ENCODE measurements at places on chromosomes 5 and 9.

DNA sequence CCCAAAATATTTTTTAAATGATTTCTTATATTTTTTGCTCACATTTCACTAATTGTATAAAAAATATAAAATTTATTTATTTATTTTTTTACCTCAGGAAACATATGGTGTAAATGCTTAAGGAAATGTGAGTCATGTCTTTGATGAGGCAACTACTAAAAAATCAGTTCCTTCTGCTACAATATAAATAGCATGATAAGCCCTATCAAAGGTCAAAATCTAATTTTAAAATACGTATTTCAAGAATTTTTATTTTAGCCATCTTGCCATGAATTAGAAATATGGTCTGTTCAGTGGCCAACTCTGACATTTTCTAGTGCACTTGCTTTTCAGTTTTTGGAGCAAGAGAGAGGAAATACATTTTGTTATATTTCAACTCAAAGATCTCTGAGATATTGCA, 50.5 kb downstream of the PDE4D start:
- DNase-seq, result no peak

GRCh38 chr5:34039398-34040157, 3.4 kb downstream of the C1QTNF3 start:
- DNase-seq, result no peak

GRCh38 chr9:124210697-124211096, 47.1 kb upstream of the NEK6 start:
- peak; percentile 52 for DNase-seq

DNA sequence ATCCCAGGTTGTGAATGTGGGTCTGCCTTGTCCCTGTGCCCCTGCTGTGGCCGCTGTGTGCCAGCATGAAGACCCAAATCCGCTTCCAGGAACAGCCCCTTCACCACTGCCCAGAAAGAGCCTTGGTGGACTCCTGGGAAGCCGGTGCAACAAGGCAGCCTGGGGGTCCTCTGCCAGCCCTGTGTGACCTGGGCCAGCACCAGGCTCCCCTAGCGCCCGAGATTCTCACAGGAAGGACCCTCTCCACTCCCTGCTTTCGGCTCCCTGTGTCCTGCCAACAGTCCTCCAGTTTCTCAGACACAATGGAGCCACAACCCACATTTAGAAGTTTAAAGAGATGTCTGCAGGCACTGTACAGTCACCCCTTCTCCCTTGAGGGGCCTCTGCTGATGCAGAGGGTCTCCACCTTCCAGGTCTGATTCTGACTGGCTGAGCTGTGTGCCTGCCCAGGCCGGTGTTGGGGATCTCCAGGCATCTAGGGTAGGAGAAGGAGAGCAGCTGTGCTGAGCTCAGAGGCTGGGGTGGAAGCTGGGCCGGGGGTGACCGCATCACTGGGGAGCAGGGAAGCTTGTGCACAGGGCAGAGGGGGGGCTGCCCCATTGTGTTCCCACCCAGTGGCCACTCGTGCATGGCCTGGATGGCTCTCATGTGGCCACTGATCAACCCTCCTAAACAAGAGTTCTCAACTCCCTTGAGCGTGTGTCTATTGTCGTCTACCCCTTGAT, 174.0 kb downstream of the IRX2 start:
- DNase-seq, result no peak

DNA sequence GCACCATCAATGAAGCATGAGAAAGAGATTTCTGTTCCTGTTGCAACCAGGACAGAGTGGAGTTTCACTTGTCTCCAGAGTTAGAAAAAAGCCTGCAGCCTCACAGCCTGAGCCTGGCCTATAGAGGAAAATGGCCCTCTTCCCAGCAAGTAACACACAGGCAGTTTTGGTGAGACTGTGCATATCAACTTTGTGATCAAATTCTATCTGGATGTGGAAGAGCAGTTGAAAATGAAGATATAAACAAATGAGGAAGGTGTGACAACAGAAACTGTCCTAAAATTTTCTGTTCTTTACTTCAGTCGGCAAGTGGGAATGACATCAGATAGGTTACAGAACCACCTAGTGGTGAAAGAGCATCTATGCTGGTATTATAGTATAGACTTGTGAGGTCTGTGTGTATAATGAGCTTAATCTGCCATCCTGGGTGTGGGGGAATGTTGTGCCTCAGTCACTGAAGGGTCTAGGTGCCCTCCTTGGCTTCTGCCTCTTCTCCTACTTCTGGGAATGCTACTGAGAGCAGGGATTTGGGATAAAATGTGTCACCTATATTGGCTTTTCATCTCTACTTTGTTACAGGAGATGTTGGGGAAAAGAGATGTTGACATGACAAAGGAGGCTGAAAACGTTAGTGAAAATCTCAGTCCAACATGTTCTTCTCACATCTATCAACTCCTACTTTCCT, 28.2 kb downstream of the YIPF5 start:
- DNase-seq, result no peak

DNA sequence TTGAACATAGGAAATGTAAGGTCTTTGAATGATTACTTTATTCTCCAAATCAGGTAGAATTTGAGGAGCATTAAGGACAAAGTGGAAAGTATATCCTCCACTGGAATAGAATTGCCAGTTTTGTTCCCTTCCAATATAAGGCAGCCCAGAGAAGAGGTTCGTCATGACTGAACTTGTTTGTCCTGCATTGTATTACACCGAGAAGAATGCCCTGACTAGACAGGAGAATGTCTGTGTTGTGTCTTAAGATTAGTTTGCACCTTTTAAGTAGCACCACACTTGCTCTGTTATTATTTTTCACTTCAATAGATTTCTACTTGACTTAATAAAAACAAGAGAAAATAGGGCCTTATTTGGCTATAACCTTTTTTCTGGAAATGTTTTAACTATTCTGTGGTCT, 586.2 kb upstream of the PTGER4 start:
- DNase-seq, result no peak

- DNase-seq, result no peak
Measured at GRCh38 chr5:115578657-115579056, 23.6 kb downstream of the TICAM2 start.

DNA sequence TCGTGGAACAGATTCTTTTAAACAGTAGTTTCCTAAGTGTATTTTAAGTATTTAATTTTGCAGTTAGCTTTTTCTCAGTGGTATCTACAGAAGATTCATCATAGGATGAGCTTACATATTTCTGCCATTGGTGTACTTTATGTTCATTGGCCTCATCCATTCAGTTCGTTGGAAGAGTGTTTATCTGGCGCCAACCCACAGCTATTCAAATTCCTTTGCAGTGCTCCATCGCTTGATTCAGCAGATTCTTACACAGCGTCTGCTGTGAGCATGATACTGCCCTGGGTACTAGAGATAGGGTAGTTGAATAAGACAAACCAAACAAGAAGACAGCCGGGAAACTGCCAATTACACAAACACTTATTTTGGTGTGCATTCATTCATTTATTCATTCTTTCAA, 55.1 kb downstream of the NUP214 start:
- DNase-seq, result no peak

GRCh38 chr5:59682542-59682941, 211.0 kb downstream of the PDE4D start:
- DNase-seq, result no peak

DNA sequence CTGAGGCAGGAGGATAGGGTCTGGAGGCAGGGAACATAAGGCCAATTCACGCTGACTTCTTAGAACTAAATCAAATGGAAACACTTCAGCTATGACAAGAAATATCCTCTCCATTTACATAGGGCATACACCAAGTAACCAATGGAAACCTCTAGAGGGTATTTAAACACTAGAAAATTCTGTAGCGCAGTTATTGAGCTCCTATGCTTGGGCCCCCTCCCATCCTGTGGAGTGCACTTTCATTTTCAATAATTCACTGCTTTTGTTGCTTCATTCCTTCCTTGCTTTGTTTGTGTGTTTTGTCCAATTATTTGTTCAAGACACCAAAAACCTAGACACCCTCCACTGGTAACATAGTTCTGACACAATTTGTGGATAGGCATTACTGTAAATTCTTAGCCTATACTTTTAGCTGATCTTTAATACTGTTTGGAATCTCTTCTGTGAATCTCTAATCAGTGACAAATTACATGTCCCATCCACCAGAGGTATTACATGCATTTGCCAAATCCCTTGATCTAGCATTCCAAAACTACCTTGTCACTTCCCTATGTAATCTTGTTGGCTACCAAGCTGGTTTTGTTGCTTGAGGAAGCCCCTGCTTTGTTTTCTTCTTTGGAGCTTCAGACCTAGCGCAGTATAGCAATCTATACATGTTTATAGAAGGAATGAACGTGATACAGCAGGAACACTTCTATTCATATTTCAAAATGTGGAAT, 61.6 kb downstream of the ST8SIA4 start:
- no peak for DNase-seq

GRCh38 chr9:91197232-91198181, 164.2 kb downstream of the AUH start:
- no peak for DNase-seq

GRCh38 chr5:112977440-112977861, 853 bp downstream of the DCP2 start:
- no peak for DNase-seq

DNA sequence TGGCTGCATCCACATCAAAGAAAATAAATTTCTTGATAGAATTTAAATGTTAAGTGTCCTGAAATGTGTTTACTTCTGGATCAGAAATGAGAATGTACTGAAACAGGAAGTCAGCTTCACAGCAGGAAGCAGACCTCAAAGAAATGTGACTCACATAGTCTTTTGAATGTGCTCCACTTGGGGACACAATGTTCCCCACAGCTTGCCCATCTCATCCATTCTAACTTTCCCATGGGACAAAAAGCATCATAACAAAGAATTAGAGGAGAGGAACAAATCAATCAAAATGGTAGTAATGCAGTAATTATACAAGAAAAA, 85.7 kb downstream of the GRAMD2B start:
- DNase-seq, result no peak

DNA sequence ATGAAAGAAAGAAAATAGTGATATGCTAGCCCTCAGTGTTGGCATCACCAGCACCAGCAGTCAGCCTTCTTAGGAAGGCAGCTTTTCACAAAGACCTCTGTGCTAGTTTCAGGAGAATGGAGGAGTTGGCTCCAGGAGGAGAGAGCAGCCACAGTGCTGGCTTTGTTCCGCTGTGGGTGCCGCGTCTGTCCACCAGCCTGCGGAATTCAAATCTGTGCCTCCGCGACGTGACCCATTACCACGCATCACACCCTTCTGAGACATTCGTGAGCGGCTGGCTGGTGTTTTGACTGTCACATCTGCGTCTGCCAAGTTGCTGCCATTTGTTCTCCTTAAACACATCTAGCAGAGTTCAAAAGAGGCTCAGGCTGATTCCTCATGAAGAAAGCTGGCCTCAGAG, 34.4 kb downstream of the SNX18 start:
- DNase-seq, result no peak

GRCh38 chr9:90100014-90100413, 495.2 kb downstream of the GADD45G start:
- DNase-seq, result no peak

DNA sequence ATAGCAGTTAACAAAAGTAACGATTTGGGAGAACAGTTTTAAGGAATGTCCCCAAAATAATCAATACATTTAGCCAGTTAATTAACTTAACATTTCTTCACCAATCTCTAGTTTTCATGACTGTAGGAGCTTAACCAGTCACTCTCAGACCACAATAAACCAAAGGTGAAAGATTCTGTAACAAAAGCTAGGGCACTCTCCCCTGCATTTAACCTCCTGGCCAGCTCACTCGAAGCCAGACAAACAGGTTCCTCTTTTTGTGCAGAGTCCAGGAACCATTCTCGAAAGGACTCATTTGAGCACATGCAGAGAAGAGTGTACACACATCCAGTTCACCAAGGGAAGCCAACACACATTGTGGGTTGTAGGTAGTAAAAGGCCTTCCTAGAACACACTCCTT, 6.5 kb downstream of the IL7R start:
- DNase-seq, result no peak

- DNase-seq, result no peak
Measured at GRCh38 chr9:131447600-131447999, 53.7 kb downstream of the PRRC2B start.
